Hepatic stellate cell (primary cell): ENCODE measurements at places on chromosomes 5 and 9.

GRCh38 chr9:116144038-116144437, 9.6 kb upstream of the PAPPA start:
- DNase-seq: no peak

- DNase-seq: no peak
Measured at GRCh38 chr5:96337048-96337781, 95.8 kb downstream of the PCSK1 start.

DNA sequence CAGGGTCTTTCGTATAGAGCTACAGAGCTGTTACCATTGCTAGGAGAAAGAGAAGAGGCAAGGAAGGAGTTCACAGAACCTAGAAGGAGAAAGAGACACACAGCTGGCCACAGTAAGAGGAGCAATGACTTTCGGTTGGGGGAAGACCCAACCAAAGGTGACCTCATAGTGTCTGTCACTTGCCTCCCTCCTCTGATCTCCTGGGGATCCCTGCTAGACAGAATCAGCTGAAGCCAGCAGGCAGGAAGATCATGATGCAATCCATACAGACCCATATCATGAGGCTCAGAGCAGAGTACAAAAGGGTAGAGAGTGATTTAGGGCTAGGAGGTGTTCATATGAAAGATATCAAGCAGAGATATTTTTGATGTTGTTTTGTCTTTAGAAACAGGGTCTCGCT, 26.0 kb upstream of the EPB41L4B start:
- DNase-seq: no peak

- no peak for DNase-seq
Measured at GRCh38 chr5:149762958-149763630, 33.0 kb downstream of the PPARGC1B start.

DNA sequence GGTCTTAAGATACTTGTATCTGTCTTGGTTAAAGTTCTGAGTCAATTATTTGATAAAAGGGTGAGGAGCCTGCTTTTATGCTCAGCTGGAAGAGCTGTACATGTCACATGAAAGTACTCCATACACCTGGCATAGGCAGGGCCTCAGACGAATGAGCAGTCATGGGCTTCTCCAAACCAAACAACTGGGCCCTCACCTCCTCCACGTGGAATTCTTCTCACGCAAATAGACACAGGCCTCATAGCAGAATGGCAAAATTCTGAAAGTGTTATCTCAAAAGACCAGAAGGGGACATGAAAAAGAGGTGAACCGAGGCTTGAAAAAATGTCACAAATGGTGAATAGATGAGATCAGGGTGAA, 48.6 kb downstream of the FAM240B start:
- DNase-seq: no peak

DNA sequence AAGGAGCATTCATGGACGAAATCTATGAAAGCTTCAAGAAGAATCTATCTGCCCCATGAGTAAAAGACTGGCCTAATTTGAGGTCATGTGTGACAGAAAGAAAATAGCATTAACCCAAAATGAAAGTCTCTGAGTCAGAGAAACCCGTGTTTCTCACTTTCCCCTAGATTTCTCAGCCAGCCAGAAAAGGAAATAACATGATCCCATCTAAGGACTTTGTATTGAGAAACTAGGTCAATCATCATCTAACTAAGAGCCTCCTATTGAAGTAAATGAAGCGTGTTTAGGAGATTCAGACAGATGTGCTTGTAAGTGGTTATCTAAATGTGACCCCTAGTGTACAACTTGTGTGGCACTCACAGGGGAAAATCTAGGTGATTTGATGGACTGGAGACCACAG, 77.3 kb upstream of the ZNF366 start:
- no peak for DNase-seq

DNA sequence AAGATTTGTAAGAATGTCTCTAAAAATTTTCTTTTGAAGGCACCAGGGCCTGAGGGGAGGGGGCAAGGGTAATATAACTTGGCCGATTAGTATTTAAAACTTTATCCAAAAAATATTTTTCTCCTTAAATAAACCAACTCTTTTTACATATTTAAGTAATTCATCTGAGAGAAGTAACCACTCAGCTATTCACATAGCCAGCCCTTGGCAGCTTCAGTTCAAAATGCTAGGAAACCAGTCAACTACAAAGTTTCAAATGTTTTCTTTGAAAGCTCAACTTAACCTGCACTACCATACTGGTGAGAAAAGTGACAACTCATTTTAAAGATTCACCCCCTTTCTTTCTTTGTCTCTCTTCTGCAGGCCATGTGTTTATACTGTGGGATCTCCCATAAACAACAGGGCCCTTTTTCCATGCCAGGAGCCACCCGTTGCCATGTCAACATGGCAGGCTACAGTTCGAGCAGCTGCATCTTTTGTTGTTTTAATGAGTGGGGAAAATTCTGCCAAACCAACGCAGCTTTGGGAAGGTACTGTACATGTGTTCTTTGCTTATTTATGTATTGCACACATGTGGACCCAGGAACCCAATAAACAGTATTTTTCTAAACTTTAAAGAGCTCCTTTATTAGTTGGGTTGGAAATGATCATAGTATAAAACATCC, 46.3 kb downstream of the AOPEP start:
- DNase-seq: peak; percentile 28

DNA sequence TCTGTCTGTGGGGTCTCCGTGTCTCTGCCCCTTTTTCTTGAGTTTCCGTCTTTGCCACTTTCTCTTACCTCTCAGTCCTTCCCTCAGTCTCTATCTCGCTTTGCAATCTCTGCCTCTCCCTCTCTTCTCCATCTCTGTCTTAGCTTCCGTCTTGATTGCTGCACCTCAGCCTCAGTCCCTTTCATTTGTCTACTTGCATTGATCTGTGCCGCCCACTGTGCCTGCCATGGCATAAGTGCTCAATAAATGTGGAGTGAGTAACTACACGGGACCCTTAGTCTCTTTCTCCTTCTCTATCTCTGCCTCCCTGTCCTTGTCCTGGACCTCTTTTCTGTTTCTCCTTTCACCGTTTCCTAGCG, 6.6 kb downstream of the PCDHGC5 start:
- DNase-seq: no peak

- DNase-seq: no peak
Measured at GRCh38 chr5:115829913-115830312, 11.5 kb downstream of the ATG12 start.

- DNase-seq: peak; percentile 4
Measured at GRCh38 chr5:58849921-58850667, 267.2 kb downstream of the RAB3C start.

DNA sequence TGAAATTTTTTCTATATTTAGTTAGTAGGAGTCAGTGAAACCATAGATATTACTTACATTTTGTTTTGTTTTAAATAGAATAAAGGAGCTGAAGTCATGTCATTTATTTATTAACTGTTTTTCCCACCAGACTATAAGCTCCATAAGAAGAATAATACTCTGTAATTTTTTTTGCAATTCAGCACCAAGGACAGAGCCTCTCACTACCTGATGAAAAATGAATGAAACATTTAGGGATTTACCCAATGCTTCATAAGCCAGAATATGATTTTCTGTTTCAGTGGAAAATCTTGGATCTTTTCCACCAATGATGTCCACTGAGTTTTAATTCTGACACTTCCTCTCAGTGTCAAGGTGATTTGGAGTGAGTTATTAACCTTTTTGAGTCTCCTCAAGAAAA, 624.9 kb upstream of the GRAMD2B start:
- no peak for DNase-seq

DNA sequence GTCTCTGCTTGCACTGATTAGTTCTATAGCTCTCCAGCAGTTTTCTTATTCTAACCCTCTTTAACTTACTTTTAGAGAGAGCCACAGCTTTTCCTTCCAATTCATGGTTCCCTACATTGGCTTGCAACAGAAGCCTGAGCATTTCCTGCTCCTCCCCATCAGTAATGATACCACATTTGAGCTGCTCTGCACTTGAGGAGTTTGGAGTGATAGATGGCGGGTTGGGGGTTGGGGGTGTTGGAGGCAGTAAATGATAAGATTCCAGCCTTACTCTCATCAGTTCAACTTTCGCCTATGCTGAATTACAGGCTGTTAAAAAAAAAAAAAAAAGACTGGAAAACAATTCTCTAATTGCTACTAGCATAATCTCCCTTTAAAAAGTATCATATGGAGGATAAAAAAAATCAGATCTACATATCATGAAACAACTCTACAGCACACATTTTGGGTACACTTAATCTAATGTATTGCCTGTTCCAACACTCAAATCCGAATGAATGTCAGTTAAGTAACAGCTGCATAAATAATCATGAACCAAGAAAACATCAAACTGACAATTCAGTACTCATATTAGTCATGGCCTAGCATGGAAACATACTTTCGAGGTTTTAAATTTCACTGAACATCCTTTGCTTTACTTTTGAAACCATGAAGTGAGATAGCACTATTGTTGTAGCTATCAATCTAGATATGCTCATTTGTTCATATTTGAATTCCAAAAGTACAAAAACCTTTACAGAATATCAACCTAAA, 224.7 kb downstream of the NFIB start:
- DNase-seq: no peak

GRCh38 chr9:70526902-70527301, 112.4 kb upstream of the KLF9 start:
- no peak for DNase-seq

DNA sequence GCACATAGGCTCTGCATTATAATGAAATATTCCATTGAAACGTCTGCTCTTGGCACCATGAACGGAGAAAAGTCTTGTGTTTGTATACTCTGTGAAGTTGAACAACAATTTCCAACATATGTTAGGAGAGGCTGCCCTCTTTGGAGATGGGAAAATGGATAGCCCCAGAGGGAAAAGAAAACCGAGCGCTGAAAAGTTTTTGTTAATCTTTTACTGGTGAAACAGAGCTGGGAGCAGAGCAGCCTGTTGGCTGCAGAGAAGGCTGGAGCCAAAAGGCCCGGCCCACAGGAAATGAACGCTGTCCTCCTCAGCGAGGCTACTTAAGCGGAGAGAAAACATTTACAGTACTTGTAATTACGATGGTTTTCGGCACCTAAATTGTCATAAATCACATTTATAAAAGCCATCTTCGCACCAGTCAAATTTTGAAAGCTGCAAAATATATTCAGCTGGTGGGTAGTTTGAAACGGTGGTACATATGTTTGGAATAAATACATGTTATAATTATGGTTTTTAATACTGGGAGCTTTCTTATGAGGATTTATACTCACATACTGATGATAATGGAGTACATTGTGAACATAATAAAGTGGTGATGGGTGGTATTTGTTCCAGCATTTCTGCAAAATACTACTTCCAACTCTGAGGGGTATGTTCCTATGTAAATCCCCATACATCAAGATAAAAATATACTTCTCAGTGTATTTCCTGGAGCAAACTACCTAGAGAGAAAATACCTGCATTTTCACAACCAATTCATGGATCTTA, 129.6 kb upstream of the CNTLN start:
- peak; percentile 32 for DNase-seq

GRCh38 chr5:65809817-65810531, 88.0 kb downstream of the NLN start:
- DNase-seq: no peak

DNA sequence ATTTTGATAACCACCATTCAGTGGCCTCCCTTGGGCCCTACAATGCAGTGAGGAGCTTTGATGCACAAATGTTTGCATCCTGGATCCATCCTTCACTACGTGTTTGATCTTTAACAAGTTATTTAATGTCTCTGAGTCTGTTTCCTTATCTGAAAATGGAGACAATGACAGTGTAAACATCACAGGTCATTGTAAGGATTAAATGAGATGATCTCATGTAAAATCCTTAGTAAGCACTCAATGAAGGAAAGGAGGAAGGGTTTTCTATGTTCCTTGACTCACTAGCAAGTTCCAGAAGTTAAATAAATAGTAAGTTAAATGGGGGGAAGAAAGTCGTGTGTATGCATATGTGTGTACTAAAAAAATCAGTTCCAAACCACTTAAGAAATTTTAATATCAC, 9.8 kb upstream of the SLC36A3 start:
- DNase-seq: no peak

DNA sequence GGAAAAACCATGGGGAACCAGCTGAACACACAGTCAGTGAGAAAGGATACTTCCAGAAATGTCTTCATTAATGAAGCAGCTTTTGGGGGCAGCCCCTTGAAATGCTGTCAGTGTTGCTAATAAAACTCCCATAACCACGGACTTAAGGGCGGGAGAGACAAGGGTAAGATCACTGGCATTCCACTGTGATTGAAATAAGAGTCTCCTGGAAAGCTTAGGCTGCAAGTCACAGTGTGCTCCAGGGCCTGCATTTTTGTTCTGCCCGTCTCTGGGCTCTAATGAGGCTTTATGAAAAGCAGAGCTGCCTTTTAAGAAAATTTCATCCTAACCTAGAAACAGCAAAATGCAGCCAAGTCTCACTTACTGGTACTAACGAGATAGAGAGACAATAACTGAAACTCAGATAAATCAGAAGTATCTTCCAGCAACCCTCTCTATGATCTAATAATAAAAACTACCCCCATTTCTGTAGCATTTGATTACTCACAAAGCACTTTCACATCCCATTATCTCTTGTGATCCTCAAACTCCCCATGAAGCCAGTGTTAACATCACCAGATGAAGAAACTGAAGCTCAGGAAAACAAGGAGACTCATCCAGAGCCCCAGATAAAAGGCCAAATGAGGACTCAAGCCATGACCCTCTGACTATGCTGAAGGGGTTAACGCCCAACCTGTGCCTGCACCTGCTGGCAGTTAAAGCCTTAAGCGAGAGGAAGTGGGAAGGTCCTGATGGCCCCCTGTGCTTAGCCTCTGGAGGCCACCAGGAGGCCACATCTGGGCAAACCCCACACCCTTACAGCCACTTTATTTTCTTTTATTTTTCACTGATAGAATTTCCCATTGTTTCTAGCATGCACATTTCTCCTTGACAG, 37.5 kb downstream of the SPOCK1 start:
- no peak for DNase-seq

DNA sequence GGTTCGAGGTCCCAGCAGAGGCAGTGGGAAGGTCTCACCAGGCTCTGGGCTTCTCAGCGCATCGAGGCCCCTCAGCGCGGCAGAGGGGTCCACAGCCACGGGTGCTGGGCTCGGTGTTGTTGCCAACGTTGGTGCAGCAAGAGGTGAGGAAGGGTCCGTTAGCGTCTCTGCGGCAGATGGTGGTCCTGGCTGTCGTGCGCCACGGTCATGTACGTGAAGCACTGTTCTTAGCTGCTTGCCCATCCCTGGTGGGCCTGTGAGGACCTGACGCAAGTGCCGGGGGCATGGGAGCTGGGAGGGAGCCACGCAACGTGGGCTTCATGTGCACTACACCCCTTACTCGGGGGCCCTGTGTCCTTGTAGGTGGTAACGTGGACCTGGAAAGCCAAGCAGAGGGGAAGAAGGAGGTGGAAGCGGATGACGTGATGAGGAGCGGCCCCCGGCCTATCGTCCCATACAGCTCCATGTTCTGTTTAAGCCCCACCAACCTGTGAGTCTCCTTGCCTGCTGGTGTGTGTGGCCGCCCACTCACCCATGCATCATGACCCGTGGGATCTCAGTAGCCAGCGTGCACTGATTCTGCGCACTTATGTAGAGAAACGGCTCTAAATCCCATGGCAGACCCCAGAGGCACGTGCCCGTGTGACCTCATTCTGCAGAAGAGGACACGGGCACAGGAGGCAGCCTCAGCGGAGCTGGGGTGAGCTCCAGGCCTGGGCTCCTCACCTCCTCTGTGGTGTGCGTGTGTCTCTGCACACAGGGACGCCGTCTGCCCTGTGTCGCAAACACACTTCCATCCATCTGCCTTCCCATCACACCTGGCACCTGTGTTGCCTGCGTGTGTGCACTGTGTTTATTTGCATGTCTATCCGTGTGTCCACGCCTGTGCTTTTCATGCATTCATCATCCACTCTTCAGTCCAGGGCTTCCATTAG, 166.1 kb downstream of the CACNA1B start:
- no peak for DNase-seq
